NCI-H460 (cell line): ENCODE measurements at places on chromosomes 16 and 17.

- no peak for DNase-seq
Observed at GRCh38 chr16:84087466-84088151, 29.1 kb downstream of the MBTPS1 start.

- no peak for DNase-seq
Observed at GRCh38 chr17:27511168-27511883, 55.1 kb downstream of the KSR1 start.

DNA sequence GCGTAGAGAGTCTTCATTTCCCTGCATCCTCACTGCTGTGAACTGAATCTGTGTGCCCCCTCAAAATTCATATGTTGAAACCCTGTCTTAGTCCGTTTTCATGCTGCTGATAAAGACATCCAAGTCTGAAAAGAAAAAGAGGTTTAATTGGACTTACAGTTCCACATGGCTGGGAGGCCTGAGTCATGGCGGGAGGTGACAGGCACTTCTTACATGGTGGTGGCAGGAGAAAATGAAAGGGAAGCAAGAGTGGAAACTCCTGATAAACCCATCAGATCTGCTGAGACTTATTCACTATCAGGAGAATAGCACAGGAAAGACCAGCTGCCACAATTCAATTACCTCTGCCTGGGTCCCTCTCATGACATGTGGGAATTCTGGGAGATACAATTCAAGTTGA is 3.1 kb upstream of the CCDC42 start:
- no peak for DNase-seq

DNA sequence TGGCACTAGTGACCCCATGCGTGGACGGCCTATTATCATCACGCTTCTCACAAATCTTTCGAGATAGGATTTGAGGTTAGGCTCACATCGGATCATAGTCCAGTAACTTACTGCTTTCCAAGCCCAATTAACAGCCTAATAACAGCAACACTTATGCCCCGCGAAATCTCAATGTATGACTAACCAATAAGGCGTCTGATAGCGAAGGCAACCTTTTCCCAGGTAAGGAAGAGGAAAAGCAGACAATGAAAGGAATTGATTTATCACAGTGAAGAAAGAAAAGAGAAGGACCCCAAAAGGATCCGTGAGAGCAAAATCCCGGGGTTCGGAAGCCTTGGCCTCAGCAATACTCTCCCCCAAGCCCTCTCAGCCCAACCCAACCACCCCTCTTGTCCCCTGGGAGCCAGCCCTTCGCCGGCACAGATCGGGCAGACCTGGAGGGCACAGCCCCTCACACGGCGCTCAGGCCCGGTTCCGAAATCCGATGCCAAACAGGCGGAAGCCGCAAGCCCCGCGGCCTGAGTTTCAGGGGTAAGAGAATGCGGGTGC is 534 bp downstream of the GPATCH8 start:
- DNase-seq = no peak

DNA sequence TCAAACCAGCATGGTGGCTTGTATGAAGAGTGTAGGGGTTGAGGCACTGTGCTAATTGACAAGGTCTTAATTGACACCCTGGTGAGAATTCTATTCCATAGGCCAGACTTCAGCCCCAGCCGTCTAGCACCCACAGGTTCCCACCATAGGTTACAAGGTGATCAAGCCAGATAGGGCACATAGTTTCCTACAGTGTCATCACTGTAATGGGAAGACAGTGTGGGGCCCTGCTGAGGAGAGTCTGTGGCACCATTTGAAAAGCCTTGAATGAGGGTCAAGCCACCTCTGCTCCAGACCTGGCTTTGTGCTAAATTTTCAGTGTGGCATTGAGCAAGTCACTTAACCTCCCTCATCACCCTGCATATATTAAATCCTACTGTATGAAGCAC is 36.2 kb downstream of the YPEL2 start:
- DNase-seq = no peak

- no peak for DNase-seq
Observed at GRCh38 chr17:29927546-29927945, 2.5 kb downstream of the SSH2 start.

DNA sequence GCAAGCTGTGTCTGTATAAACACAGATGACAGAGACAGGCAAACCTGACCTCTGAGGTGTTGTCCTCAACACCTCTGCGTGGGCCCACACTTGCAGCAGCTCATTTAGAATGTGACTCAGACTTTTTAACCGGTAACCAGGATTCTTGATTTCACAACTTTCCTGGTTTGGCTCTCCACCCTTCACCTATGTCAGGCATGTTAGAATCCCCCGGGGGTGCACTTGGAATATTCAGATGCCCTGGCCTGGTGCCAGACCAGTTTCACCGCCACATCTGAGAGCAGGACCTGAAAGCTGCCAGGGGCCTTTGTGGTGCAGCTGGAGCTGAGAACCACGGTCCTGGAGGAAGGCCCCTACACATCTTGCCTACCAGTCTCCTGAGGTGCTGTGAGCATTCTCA is 4.8 kb downstream of the DHODH start:
- no peak for DNase-seq
